ENCODE measurements at places on chromosomes 11 and 22. TPM values are rescaled to one million over a fixed set of nuclear protein-coding genes. Genes with fewer than 3 reads are reported as not detected.

- DNase-seq = no peak
These were observed 17.5 kb upstream of the SLC25A1 start for GRCh38 chr22:19195796-19196731.

DNA sequence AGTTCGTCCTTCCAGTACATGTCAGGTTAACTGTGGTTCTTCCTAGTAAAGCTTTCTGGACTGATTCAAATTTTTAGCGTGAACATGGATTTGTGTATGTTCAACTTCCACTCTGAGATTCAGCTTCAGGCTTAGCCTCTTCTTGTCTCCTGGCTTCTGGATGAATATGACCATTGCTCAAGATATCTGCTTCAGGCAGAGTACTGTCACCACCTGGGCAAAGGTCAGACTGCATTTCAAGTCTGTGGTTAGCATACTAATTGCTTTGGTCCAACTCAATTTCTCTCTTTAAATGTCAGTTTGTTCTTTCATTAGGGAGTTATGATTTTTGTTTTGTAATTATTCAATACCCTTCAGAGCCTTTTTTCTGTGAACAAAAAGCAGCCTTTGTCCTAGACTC is 440.0 kb downstream of the NELL1 start:
- DNase-seq = no peak

- DNase-seq = no peak
These were observed 500.4 kb downstream of the MIAT start for GRCh38 chr22:27157666-27158370.

DNA sequence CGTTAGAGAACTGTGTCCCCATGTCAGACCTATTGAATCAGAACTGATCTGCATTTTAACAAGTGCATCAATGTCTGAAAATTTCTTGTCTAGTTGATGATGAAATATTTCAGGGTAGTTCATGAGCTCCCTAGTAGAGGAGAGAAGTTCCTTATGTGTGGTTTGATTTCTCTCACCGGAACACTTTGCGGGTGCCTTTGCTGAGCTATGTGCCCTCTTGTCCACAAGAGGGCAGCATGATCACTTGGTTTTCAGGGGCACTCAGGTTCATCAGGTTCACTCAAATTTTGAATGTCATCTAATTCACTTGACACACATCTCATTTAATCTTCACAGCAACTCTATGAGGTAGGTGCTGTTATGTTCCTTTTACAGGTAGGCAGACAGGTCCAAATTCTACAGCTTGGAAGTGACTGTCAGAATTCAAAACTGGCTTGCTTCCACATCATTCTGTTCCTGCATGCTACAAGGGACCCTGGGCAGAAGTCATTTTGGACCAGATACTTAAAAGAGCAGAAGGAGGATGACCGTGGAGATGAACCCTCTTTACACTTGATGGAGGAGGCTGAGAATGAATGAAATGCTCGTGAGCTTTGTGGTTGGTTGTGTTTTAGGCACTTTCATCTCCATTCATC is 55.6 kb downstream of the P4HA3 start:
- DNase-seq = no peak

GRCh38 chr11:2312232-2313042 is 10.6 kb downstream of the TSPAN32 start:
- no peak for DNase-seq

DNA sequence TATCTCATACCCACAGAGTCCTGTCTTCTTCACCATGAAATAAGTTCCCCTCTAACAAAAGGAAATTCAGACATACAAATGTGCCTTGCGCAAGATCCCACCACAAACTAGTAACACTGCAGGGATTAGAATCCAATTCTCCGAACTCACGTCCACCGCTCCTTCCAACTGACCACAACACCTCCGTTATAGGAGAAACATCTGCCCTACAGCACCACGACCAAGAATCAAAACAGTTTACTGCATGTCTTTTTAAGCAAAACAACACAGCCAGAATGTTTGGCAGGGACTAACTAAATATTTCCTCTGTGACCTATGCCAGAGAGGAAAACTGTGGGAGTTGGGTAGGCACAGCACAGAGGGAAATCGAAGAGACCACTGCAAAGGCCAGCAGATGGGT is 72.7 kb upstream of the AKIP1 start:
- DNase-seq = no peak

DNA sequence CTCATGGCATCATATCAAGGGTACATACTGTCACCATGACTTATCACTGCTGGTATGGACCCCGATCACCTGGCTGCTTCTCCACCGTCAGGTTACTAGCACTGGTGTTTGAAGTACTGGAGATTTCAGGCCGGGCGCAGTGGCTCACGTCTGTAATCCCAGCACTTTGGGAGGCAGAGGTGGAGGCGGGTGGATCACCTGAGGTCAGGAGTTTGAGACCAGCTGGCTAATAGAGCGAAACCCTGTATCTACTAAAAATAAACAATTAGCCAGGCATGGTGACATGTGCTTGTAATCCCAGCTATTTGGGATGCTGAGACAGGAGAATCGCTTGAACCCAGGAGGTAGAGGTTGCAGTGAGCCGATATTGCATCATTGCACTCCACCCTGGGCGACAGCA is 82.4 kb upstream of the ANO1 start:
- no peak for DNase-seq

DNA sequence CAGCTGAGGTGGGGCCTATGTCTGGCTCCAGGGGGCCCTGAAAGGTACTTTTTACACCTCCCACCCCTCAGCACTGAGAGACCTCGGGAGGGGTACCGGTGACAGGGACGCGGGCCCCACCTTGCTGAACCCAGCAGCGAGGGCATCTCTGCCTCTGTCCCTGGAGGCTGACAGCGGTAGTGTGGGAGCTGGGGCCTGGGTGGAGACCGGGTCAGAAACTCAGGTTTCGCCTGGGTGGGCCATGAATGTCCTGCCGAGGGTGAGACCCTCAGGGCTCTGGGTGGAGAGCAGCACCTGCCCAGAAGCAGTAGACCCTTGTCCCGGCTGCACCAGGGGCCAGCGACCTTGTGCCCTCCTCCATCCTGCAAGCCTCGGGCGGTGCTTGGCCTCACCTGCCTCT is 22.2 kb downstream of the PTDSS2 start:
- no peak for DNase-seq

DNA sequence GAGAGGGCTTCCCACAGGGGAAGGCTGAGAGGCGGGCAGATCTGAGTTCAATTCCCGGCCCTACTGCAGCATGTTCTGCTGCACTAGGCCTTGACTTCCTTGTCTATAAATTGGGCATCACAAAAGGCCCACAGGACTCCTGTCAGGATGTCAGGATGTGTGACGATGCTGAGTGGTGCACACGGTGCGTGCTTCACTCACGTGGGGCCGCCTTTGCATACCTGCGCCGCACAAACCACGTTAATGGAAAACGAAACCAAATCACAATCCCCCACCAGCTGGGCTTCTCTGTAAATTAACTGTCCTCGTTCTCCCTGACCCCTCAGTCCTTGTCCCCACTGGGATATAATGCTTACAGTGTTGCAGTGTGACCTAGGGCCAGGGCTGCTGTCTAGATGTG is 32.3 kb upstream of the TSPAN18 start:
- DNase-seq = no peak

DNA sequence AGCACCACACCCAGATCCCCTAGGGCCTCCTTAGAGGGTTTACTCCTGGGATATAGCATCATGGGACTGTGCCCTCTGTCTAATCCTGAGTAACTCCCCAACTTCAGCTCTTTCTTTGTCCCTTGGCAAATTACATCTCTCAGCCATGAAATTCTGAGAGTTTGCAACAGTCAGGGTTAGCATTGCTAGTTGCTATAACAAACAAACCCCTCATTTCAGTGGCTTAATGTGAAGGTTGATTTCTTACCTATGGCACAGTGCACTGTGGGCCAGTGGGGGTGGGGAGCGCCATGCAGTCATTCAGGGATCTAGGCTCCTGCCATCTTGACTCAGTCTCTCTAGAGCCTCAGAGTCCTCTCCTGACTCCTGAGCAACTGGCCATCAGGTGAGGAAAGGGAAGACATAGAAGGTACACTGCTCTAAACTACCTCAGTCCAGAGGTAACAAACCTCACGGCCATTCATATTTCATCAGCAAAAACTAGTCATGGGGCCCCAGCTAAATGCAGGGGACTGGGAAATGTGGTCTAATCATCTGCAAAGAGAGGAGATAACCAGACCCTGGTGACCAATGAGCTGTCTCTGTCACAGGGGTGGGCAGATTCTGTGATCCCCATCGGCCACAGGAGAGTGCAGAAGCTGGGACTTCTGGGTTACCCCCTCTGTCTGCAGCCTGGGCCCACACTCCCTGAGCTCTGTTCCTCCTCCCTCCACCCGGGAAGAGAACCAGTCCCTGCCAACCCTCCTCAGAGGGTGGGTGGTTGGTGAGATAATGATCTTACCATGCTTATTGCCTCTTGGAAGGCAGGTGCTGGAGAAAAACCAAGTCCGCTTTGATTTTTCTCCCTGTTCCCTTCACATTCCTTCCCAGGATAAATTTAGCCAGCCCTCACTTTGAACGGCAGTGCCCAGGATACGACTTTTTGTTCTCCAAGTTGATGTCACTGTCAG is 17.5 kb downstream of the PRG3 start:
- DNase-seq = no peak

DNA sequence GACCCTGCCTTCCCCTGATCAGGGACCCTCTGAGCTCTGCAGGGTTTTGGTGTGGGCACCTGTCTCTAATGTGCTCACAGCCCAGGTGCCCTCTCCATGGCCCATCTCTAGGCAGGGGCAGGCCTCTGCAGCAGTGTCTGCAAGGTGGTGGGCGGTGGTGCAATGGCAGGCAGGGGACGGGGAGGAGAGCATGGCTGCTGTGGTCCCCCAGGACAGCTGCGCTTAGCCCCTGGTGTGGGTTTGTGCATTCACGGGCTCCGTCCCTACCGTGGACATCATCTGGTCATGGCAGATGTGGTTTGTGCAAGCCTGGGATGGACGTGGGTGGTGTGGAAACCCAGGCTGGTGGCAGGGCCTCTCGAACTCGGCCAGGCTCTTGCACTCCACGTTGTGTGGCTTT is 443.1 kb downstream of the TBC1D22A start:
- DNase-seq = no peak

DNA sequence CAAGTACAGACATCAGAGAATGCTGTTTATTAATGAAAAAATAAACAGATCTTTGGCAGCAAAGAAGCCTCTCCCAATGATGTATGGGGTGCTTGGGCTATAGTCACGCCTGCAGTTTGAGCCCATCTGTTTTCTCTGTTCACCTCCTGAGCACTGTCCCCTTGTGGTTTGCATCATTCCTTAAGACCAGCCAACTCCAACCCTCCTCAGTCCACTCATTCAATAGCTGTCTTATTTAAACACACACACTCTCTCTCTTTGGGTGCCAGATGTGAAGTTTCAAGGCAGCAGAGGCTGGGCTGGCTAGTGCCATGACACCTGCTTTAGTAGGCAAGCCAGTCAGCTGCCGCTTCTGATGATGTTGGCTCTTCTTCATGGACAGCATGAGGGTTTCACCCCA is 58.1 kb downstream of the POLD3 start:
- DNase-seq = peak; percentile 74

- no peak for DNase-seq
These were observed 39.1 kb downstream of the MACROD1 start for GRCh38 chr11:64126796-64127195.

GRCh38 chr11:110125632-110126031 is 32.4 kb downstream of the ZC3H12C start:
- DNase-seq = no peak

GRCh38 chr11:12771875-12772274 is 97.7 kb downstream of the TEAD1 start:
- DNase-seq = no peak

- no peak for DNase-seq
These were observed 25.1 kb downstream of the LGR4 start for GRCh38 chr11:27447288-27448183.

GRCh38 chr11:122981388-122982264 is at the start of gene BSX:
TSS of gene BSX (minus strand) at chr11:122981834. CDS start at chr11:122981671, 163 bp downstream.
- DNase-seq = no peak

DNA sequence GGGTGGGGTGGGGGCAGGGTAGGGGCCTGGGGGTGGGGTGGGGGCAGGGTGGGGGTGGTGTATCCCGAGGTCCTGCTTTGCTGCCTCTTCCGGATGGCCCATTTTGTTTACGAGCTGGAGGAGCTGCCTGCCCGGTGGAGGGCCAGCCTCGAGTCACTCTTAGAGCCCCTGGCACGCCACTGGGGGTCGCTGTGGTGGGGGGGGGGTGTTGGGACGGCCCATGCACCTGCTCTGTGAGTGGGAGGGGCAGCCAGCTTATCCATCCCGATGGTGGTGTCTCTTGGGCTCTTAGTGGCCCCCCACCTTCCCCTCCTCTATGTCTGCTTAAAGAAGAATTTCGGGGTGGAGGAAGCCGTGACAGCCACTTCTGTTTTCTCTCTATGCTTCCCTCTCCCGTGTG is 24.6 kb downstream of the MRGPRD start:
- peak; percentile 40 for DNase-seq

- DNase-seq = peak; percentile 89
These were observed 10.4 kb upstream of the CDC42BPG start for GRCh38 chr11:64854534-64855502.

DNA sequence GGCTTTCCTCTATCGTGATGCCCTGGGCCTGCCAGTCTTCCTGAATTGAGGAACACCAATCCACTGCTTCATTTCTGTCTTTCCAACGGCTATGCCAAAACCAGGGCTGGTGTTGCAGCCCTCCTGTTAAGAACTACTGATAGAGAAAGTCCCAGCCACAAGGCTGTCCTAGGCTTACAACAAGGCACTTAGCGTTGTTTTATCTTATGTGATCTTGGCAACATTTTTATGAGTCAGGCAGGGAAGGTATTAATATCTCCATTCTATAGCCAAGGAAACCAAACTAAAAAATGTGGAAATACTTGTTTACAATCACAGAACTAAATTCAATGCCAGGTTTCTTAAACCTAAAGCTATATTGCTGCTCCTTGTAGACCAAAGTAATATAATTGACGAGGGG is 89.9 kb upstream of the AMOTL1 start:
- DNase-seq = no peak

- no peak for DNase-seq
These were observed 40.8 kb upstream of the MYO18B start for GRCh38 chr22:25701056-25701780.

DNA sequence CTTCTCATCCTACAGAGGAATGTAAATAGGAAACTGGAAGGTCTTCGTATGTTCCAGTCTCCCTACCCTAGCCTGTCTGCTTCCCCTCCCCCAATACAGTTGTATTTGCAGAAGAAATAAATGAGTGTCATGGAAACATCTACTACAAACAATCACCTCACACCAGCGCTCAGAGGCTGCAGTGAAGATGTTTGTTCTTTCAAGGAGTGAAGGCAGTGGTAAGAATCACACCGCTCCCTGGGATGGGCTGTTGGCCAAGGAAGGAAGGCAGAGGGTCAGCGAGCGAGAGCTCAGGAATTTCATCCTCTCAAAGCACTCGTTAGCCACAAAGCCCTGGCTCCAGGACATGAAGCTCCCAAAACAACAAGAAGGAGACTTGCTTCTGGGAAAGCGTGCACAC is 1.1 kb upstream of the IGSF9B start:
- DNase-seq = peak; percentile 54

- no peak for DNase-seq
These were observed 3.3 kb upstream of the DDI1 start for GRCh38 chr11:104033134-104033533.

Gene CASP1
- total RNA-seq = 11.9 TPM

Gene MGAT3
- 5.9 TPM for total RNA-seq

Gene VSIG10L2
- total RNA-seq = 0.30 TPM

Gene OR52I1
- total RNA-seq = not detected

Gene TRIM5
- total RNA-seq = 9.8 TPM

Gene ZNRD2
- total RNA-seq = 23.3 TPM

Gene POU2AF2
- not detected for total RNA-seq

Gene PHOX2A
- not detected for total RNA-seq

Gene TSPO
- total RNA-seq = 136 TPM

Gene PRDX5
- total RNA-seq = 410 TPM

Gene SLC22A12
- total RNA-seq = not detected

Gene OR51B2
- total RNA-seq = not detected

Gene SYT13
- 7.0 TPM for total RNA-seq

Gene CFAP300
- 0.89 TPM for total RNA-seq
